Putamen (tissue), 1 donor: ENCODE measurements at places on chromosomes 6 and 20.

- DNase-seq, result no peak
Measured at GRCh38 chr6:551405-551804, 105.5 kb downstream of the HUS1B start.

DNA sequence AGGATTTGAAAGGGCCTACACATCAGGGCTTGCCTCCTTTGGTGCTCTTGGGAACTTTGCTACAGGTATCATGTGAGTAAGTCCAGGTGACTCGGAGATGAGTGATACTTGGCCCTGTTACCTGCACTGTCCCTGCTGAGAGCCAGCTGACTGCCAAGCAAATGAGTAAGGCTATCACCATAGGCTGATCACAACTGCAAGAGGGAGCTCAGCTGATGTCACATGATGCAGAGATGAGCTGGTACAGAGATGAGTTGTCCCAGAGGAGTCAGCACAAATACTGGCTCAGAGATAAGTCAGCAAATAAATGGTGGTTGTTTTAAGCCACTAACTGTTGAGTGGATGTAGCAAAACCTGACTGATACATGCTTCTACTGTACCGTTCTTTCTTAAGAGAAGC, 41.4 kb downstream of the LAMP5 start:
- no peak for DNase-seq

DNA sequence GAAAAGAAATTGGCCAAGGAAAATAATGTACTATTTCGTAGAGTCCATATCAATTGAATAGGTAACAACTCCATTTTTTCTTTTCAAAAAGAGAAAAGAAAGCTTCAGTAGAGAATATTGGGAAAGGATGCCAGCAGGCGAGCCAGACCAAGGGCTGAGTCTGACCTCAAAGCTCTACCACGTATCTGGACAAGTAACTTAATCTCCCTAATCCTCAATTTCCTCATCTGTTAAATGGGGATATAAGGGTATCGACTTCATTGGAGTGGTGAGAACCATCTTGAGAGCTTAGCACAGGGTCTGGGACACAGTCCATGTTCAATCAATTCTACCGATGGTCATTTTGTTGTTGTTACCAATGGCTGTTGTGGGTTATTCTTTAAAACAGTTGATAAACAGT, 63.2 kb upstream of the TBC1D7 start:
- DNase-seq, result no peak

DNA sequence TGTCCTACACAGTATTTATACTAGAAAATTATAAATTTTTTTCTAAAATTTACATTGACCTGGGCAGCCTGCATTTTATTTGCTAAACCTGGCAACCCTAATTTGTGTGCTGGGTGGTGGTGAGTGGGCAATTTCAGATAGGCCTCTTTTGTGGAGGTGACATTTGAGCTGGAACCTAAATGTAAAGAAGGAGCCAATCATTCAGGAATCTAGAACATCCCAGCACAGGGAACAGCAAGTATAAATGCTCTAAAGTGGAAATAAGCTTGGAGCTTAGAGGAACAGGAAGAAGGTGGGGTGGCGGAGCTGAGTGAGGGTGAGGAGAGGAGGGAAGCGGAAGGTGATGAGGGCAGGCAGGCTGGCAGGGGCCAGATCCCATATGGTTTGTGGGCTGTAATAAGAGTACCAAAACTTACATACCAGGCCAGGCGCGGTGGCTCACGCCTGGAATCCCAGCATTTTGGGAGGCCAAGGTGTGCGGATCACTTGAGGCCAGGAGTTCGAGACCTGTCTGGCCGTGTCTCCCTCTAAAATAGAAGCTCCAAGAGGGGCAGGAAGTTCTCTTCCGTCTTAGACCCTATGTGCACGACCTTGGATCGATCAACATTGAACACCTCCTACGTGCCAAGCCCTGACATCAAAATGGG, 549 bp upstream of the CSE1L start:
- DNase-seq, result peak; percentile 37

DNA sequence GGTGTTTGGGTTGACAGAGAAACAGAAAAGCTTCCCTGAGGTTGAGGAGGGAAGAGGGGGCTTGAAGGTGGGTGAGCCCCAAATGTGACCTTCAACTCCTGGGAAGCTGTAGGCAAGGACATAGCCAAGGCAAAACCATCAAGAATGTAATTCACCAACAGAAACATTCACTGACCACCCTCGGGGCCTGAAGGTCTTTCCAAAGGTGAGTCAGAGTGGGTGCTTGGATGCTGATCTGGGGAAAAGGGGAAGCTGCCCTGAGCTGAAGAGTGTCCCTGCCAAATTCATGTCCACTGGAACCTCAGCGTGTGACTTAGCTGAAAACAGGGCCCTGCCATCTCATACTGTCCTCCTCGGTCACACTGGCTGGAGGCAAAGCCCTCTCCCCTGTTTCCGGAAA, 234.2 kb upstream of the SULF2 start:
- DNase-seq, result no peak

- DNase-seq, result no peak
Measured at GRCh38 chr20:57137676-57138075, 128.8 kb downstream of the BMP7 start.

- no peak for DNase-seq
Measured at GRCh38 chr6:15763364-15763763, 100.5 kb upstream of the DTNBP1 start.

- DNase-seq, result no peak
Measured at GRCh38 chr6:110310861-110311446, 47.2 kb downstream of the METTL24 start.

GRCh38 chr6:73585566-73586415, 65.0 kb upstream of the EEF1A1 start:
- DNase-seq, result peak; percentile 73
